ENCODE measurements at places on chromosomes 12 and 14.

GRCh38 chr12:65962921-65963861 lies 138.9 kb downstream of the HMGA2 start:
- DNase-seq, result no peak

DNA sequence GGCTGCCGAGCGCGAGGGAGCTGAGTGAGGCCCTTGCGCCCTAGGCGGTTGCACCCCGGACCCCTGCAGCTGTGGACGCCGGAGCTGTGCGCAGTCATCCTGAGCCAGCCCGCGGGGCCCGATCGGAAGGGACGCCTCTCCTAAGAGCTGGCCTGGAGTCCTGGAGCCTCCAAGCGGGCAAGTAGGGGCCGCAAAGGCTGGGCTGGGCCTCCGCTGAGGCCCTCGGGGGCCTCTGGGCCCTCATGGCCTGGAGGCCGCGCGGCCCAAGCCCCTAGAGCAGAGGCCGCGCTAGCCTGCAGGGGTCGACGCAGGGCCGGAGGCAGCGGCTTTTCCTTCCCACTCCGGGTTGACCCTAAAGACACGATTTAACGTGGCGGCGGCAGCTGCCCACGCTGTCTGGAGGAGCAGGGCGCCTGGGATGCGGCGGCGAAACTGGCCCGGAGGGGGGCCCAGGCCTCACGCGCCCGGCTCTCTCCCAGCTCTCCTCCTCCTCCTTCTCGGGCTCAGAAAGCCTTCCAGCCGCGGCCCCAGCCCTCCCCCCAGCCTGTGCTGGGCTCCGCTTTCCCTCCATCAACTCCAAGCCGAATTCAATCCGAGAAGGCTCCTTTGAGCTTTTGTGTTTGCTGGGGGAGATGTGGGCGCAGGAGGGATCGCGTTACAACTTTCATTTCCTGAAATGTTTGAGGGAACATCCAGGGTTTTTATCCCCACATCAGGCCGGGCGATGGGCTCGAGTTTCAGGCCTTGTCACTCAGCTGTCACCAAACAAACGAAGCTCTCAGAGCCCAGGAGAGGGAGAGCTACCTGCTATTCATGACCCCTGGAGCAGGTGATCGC lies 11.6 kb downstream of the SIX1 start:
- no peak for DNase-seq

- peak; percentile 14 for DNase-seq
Observed at GRCh38 chr14:73633116-73634010, 11.4 kb upstream of the DNAL1 start.

DNA sequence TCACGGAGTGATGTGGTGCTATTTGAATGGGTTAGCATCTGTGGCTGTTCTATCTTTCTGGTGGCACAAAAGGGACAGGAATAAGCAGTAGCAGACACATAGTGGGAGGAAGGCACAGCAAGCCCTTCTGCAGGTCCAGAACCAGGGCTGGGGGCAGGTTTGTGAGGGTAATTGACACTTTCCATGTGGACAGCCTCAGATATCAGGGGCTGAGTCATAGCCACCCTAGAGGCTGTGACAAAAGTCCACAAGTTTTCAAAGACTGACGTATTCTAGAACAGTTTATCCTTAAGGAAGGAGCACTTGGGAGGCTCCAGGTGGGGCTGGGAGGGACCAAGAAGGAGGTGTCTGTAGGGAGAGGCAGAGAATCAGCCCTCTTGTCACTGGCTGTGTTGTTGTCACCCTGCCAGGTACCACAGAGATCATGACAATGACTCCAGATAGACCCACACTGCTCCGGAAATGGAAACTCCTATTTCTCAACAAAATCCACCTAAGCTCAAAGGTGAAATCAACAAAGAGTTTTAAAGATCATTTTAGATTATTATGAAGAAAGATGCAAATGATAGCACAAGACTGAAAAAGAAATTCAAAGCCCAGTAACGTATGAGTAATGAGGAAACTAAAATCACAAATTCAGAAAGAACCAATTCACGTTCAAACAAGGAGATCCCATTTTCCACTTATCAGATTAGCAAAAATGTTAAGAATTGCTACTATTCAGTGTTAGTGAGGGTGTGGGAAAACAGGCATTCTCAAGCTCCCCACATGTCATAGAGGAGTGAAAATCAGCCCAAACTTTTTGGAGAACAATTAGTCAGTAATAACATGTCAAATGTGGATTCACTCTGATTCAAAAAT lies 48.3 kb downstream of the NFKBIA start:
- no peak for DNase-seq

GRCh38 chr12:8647968-8648367 lies 14.7 kb downstream of the MFAP5 start:
- DNase-seq, result no peak
